Suppressor macrophage treated with lipopolysaccharide for 1 hour (primary cell): ENCODE measurements at places on chromosomes 5 and 9.

- no peak for DNase-seq
These were observed 7.2 kb upstream of the MCC start for GRCh38 chr5:113495422-113495841.

DNA sequence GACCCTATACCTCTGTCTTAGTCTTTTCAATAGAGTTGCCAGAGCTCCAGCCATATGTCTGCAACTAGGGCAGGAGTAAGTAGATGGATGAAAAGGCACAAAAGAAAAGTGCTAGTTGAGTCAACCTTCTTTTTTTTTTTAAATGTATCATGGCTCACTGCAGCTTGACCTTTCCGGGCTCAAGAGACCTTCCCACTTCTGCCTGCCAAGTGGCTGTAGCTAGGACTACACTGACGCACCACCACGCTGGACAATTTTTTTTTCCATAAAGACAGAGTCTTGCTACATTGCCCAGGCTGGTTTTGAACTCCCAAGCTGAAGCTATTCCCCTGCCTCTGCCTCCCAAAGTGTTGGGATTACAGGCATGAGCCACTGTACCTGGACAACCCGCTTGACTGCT lies 27.3 kb downstream of the FOXE1 start:
- DNase-seq, result no peak

DNA sequence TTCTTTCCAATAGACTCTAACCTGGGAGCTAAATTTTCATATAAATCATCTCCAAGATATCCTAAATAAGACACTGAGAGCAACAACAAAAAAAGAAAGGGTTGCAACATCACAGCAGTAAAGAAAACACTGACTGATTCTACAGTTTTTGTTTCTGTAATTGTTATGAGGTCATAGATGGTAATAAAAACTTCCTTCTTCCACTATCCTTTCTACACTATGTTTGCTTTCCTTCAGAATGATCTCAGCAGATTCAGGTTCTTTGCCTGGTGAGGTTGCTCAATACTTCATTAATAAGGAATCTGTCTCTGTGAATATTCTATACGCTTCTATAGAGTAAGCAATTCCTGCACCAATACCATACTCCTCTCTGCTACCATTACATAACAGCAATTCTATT lies 835.6 kb upstream of the GRAMD2B start:
- DNase-seq, result no peak

DNA sequence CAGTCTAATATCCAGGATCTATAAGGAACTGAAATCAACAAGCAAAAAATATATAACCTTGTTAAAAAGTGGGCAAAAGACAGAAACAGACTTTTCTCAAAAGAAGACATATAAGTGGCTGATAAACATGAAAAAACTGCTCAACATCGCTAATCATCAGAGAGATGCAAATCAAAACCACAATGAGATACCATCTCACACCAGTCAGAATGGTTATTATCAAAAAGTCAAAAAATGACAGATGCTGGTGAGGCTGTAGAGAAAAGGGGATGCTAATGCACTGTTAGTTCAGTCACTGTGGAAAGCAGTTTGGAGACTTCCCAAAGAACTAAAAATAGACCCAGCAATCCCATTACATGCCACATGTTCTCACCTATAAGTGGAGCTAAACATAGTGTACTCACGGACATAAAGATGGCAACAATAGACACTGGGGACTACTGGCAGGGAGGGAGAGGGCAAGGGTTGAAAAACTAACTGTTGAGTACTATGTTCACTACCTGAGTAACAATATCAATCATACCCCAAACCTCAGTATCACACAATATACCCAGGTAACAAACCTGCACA lies 11.7 kb upstream of the TSSK1B start:
- DNase-seq, result no peak

- no peak for DNase-seq
These were observed 541.0 kb downstream of the RAB3C start for GRCh38 chr5:59123595-59124561.

DNA sequence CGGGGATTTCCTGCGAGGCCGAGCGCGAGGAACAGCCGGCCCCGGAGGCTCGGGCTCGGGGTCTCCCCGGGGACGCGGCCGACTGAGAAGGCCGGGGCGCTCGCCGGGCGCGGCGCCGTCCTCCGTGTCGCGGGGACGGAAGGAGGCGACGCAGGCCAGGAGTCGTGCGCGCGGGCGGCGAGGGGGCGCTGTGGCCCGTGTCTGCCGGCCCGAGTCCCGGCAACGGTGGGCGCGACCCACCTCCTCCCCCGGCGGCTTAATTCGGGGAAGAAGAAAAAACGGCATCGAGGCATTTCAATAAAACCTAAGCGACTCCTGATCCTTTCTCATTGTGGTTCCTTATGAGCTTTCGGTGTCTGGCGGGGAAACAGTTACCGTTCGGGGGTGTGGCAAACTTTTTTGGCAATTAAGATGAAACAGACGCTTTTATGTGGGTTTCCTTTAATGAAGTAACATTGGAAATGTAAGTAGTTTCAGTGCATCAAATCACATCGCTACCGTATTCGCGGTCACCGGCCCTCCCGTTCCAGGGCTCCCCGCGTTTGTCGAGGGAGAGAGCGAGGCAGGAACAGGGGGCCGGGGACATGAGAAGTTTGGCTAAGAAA lies 3.7 kb upstream of the IRX2 start:
- DNase-seq, result no peak

- no peak for DNase-seq
These were observed 304.2 kb downstream of the DNAH5 start for GRCh38 chr5:13640270-13640669.

DNA sequence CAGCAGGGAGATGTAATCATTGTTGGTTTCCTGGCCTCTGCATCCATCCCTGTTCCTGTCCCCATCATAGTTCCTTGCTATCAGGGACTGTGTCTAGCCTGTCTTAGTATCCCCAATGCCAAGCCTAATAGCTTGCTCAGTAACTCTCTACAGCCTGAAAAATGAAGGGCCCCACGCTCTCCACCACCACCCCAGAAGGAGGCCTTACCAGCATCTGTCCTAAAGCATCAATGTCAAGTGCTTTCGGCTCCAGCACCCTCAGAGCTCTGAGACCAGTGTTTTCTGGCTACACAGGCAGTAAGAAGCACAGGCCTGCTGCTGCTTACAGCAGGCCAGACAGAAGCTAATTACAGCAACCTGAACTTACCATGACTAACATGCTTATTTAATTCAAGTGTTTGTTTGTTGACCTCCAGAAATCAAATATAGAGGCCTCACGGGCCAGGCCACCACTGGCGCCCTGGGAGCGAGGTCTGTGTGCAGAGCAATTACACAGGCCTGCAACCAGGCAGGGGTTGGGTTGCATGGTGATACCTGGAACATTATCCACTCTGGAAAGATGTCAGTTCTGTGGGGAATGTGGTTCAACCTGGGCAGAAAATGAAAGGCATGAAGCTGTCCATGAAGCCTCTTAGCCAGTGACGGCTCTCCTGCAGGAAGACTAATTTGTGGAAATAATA lies 124.3 kb downstream of the SLC1A3 start:
- no peak for DNase-seq

GRCh38 chr5:117748336-117748735 lies 1173.7 kb upstream of the SEMA6A start:
- no peak for DNase-seq

DNA sequence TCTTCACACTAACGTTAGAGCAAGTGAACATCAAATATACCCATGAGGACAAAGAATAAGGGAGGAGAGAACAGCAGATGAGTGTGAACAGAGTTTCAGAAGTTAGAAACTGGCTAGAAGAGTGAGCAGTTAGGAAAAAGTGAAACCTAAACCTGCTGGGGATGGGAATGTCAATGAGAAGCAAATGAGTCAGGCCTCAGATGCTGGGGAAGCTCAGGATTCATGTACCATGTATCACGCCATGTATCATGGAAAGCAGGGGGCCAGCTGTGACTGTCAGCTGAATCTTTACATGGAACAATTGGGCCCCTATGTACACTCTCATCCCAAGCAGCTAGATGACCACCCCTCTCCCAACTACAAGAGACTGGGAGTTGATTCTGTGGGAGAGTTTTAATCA lies 16.2 kb downstream of the GDF9 start:
- no peak for DNase-seq

- no peak for DNase-seq
These were observed 210.6 kb upstream of the KLF9 start for GRCh38 chr9:70625078-70625477.

DNA sequence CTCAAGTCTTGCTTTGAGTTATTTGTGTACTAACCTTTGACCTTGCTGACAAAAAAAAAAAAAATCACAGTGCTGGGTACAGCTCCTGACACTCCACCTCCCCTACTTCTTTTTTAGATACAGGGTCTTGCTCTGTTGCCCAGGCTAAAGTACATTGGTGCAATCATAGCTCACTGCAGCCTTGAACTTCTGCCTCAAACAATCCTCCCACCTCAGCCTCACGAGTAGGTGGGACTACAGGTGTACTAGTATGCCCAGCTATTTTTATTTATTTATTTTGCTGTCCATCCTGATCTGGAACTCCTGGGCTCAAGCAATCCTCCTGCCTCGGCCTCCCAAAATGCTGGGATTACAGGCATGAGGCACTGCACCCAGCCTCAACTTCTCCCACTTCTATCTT lies 57.2 kb upstream of the KCNMB1 start:
- no peak for DNase-seq

DNA sequence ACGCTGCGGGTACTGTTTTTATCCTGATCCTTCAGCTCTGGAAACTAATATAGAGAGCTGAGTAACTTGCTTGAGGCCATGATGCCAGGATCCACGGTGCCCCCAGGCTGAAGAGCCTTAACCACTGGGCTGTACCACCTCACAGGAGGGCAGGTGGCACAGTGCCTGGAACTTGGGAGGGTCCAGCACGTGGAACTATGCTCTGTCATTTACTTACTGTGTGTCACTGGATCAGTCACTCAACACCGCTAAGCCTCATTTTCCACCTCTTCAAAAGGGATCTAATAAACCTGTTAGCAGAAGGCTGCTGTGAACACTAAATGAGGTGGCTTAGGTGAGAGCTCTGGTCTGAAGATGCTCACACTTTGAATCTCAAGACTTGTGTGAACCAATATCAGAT lies 29.6 kb downstream of the KCNIP1 start:
- DNase-seq, result no peak

DNA sequence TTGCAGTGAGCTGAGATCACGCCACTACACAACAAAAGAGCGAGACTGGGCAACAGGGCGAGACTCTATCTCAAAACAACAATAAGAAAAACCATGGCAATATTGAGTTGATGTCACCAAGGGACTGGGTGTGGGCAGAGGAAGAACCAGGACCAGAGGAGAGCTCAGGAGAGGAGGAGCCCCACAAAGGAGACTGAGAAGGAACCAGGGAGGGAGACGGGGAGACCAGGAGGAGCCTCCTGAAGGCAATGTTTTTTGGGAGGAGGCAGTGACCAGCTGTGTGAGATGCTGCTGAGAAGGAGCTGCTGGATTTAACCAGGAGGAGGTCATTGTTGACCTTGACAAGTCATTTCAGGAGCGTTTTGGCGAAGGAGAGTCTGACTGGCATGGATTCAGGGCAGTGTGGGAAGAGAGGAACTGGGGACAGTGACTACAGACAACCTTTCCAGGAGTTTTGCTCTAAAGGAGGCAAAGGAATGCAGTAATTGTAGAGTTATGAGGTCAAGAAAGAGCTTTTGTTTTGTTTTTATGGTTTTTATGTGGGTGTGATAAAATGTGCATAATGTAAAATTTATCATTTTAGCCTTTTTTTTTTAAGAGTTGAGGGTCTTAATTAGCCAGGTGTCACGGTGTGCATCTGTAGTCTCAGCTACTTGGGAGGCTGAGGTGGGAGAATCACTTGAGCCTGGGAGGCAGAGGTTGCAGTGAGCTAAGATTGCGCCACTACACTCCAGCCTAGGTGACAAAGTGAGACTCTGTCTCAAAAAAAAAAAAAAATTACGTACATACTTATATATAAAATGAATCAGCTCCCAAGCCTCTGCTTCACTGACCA lies 17.9 kb downstream of the TRUB2 start:
- DNase-seq, result no peak

- peak; percentile 31 for DNase-seq
These were observed 400.0 kb downstream of the ARRDC3 start for GRCh38 chr5:90983148-90983547.

DNA sequence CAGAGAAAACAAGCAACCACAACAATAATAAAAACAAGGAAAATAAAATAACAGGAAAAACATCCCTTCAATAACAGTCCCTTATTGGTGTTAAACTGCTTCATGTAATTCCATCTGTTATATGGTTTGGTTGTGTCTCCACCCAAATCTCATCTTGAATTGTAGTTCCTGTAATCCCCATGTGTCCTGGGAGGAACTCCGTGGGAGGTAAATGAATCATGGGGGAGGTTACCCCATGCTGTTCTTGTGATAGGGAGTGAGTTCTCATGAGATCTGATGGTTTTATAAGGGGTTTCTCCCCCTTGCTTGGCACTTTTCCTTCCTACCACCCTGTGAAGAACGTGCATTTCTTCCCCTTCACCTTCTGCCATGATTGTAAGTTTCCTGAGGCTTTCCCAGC lies 369.8 kb downstream of the TMEM232 start:
- DNase-seq, result peak; percentile 20

GRCh38 chr9:32294106-32294505 lies 90.3 kb upstream of the ACO1 start:
- DNase-seq, result no peak

GRCh38 chr9:76617497-76618175 lies 146.6 kb upstream of the PCA3 start:
- DNase-seq, result no peak

DNA sequence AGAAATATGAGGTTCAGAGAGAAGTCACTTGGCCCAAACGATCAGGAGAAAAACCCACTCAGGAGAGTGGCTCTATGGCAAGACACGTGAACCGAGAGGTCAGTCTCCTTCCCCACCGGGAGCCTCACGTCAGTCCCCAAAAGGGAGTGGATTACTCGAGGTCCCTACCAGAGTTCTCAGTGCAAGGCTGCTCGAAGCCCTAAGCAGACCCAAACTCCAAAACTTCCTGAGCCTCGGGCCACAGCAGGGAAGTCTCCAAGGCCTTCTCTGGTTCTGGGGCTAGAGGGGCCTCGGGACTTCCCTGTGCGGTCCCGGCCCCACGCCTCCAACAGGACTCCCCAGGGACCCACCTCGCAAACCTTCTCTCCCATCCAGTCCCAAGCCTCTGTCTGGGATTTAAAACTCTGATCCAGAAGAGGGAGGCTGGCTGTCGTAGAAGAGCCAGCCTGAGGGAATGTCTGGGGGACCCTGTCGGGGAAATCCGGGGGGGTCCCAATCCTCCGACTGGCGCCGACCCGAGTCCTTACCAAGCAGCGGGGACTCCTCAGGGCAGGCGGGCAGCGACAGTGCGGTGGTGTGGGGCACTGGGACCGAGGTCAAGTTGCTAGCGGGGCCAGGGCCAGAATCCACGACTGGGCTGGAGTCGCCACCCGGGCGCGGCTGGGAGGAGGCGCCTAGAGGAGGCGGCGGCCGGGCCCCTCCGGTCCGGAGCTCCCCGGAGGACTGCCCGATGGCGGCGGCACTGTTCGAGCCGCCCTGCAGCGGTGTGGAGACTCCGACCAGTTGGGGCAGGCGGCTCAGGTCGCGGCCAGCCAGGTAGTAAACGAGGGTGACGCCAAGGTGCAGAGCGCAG lies 679 bp downstream of the B4GALT1 start:
- peak; percentile 50 for DNase-seq

DNA sequence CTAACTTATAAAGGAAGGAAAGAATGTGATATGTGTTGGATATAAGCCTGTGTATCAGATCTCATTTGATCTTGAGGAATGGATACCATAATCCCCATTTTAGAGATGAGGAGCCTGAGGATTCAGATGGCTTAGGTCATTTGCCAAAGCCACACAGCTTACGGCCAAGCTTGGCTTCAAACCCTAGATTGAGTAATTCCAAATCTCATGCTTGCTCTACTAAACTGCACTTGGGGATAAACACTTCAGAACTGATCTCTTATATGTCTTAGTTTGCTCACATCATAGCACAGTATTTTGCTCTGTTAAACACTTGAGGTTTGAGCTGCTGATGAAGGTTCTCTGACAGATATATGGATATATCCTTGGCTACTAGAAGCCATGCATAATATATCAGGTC lies 504.4 kb downstream of the NTRK2 start:
- no peak for DNase-seq
